HTR-8/SVneo (cell line): ENCODE measurements at places on chromosomes 6 and 20.

DNA sequence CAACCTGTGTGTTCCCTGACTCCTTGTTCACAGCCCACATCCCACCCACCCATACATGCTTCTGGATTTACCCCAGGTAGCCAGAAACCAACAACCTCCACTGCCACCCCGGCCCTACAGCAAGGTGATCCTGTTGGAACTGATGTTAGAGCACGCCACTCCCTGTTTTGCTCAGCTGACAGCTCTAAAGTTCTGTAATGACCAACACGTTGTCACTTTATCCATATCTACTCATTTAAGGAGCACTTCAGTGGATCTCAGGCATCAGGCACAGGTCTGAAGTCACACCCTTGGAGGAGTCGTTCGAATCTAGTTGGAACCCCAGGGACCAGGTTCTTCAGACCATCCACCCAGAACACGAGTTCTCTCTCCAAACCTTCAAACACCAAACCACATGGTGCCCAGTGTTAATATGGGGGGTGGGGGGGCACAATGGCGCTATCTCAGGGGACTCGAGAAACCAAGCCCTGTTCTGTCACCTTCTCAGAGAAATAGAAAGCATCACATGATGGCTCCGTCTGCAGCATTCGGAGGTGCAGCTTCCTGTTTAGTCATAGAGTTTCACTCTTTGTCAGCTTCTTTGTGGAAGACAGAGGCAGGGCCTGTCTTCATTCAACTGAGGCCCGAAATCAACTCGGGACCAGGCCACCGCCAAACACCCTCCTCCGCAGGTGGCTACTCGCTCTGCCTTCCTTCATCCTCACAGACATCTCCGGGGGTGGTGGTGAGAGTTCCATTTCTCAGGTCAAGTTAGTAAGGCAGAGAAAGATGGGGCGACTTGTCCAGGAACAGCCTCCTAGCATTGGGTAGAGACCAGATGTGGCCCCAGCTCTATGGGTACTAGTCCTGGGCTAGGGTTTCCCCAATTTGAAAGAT lies 142.2 kb downstream of the NFATC2 start:
- DNase-seq = no peak

- DNase-seq = no peak
Measured at GRCh38 chr6:169342710-169343109, 89.1 kb upstream of the THBS2 start.

- no peak for DNase-seq
Measured at GRCh38 chr6:52000064-52000463, 87.3 kb downstream of the PKHD1 start.

DNA sequence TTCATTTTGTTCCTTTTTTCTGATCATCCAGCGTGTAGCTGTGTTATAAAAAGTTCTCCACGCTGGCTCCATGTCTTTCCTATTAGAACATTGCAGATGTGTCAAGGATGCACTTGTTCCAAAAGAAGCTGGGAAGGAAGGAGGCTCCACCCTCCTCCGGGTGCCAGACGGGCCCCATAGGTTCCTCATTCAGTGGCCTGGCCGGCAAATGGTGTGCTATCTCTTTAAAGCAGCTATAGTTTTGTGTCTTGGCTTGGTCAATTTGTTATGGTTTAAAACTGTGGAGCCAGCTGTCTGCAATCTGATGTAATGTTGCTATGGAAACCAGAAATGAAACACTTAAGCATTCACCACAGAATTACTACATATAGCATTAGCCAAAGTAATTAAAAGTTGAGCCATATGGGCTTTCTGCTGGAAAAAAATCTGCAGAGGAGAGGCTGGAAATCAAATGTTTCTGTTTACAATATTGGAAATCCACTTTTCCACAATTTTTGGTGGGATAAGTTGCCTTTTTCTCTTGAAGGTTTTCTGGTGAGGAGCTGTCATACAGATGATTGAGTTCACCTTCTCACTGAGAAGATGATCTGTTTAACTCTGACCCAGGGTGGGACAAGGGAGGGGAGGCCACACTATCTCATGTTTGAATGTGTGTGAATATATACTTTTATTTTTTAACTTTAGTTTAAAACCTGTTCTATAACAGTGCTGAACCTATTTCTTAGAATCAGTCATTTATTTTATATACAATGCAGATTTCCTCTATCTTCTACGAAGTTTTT lies 167.4 kb downstream of the SASH1 start:
- DNase-seq = peak; percentile 29

- DNase-seq = no peak
Measured at GRCh38 chr6:52074716-52075115, 12.7 kb downstream of the PKHD1 start.
